ENCODE measurements at places on chromosomes 11 and 22.

DNA sequence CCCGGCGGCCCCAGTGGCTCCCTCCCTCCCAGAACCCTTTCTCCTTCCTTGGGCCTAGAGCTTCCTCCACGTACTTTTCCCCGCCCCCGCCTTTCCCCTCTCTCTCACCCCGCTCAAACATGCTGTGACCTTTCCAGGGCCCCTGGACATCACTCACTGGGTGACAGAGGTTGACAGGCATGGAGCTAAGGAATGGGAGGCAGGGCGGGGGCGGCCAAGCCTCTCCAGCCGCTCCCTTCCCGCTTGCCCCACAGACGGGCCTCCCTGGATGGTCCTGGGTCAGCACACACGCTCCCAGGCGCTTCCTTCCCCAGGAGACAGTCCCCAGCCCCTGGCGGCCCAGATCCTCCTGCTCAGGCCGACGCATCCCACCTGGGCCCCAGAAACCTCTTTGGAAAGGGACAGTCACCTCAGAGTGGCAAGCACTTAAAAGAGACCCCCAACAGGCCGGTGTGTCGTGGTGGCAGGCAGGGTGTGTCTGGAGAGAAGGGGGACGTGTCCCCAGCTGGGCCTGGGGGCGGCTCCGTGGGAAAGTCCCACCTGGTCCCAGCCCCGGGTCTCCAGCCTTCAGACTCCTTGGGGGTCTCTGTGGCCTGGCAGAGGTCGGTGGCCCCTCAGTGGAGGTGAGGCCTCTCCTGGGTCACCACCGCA is 8.8 kb downstream of the H19 start:
- no peak for DNase-seq

- DNase-seq: no peak
These were observed 17.4 kb downstream of the LRRC32 start for GRCh38 chr11:76653012-76653673.

DNA sequence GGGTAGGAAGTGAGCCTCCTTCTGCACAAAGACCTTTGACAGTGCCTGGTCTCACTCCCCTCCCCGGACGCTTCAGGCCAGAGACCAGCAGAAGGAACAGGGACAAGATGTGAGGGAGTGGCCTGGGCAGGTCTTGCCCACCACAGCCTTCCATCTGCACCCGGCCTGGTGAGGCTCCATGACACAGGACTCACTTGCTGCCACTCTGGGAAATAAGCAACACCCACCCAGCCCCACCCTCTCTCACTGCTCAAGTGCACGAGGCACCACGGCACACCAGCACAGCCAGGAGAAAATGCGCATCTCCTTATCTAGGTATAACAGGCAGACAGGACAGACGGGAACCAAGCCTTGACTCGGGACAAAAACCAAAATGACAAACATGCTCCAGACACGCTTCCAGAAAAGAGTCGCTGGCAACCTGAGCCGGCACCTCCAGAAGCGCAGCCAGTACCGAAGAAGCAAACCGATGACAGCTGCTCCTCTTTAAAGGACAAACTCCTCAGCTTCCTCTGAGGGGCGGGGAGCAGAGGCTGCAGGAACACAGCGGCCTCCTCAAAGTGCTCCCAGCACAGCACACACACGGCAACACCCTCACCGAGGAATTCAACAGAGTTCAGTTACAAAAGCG is 41.7 kb downstream of the BRD1 start:
- DNase-seq: no peak

DNA sequence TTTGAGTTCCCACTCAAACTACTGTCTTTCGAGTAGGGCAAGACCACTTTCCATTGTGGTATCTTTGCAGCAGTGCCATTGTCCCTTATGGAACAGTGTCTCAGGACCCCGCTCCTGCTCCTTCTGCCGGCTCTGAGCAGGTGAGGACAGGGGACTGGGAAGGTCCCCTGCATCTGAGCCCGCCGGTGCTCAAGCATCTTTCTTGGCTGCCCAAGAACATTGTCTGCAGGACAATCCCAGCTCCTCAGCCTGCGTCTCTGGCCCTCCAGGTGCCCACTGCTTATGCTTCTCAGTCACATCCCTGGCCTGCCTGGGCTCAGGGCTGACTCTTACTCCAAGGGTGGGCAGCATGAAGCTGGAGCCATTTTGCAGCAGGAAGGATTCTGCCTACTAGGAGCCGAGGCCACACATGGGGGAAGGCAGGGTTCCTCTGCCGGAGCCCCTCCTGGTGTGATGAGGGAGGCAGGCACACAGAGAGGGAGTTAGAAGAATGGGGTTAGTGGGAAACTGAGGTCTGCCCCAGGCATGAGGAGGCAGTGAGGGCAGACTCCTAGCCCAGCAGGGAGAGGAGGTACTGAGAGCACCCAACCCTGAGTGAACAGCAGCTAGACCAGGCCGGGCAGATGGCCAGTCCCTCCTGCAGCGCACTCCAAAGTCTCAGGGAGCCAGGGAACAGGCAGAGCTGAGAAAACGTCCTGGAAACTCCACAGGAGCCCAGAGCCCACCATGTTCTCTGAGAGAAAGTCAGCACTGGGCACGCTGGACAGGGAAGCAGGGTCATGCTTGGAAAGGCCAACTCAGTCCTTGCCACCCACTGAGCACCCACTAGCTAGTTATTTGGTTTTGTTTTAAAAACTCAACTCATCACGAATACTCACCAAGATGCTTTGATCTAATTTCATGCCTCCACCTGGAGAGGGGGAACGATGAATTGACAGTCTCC is 7.5 kb upstream of the PPARA start:
- no peak for DNase-seq

GRCh38 chr11:64724863-64725532 is 2.0 kb upstream of the NRXN2 start:
- no peak for DNase-seq

DNA sequence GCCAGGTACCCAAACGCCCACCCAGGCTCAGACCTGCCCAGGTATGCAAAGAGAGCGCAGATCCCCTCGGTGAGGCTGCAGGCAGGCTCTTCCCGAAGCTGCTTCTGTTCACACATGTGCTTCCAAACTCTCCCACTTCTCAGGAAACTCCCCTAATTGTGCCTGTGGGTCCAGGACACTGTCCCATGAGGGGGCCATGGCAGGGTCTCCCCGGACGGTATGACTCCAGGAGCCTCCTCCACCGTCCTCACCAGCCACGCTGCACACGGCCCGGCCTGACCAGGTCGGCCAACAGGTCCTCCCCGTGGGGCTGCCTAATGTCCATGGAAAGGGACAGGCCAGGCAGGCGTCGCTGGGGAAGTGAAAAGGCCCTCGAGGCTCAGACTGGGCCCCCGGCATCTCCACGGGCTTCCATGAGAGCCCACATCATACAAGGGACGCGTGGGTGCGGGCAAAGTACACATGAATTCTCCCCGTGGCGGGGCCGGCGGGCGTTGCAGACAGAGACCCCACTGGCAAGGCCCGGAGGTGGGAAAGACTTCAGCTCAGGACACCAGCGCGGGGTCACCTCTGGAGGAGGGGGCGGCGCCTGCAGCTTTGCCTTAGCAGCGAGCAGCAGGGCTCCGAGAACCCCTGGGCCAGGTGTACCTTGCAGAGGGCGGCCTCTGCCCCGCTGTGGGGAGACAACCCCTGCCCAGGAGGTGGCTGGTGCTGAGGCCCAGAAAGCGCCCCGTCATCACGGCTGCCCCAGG is 526.1 kb downstream of the BRD1 start:
- no peak for DNase-seq

- no peak for DNase-seq
These were observed 1.3 kb downstream of the PARVB start for GRCh38 chr22:44025171-44026065.

GRCh38 chr11:59891781-59892181 is 13.2 kb downstream of the OOSP3 start:
- no peak for DNase-seq

- DNase-seq: no peak
These were observed 364.0 kb upstream of the FAT3 start for GRCh38 chr11:91860661-91861060.

GRCh38 chr11:72703267-72704008 is 29.2 kb upstream of the PDE2A start:
- DNase-seq: no peak

DNA sequence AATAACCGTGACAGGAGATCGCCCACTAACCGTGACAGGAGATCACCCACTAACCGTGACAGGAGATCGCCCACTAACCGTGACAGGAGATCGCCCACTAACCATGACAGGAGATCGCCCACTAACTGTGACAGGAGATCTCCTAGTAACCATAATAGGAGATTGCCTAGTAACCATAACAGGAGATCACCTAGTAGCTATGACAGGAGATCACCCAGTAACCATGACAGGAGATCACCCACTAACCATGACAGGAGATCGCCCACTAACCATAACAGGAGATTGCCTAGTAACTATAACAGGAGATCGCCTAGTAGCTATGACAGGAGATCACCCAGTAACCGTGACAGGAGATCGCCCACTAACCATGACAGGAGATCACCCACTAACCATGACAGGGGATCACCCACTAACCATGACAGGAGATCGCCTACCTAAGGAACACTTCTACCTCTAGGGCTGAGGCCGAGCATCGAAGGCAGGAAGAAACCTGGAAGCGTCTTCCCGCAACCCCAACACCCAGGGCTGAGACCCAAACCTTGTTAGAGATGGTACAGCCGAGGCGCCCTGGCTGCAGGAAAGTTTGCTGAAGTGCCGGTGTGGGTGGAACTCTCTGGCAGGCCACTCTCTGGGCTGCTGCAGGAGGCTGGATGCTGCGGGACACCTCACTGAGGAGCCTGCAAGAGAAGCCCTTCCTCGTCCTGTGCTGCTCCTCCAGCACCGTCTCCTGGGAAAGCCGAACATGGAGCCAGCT is 67.5 kb upstream of the THY1 start:
- DNase-seq: no peak

GRCh38 chr11:81700076-81700475 is 1033.6 kb downstream of the FAM181B start:
- DNase-seq: no peak

DNA sequence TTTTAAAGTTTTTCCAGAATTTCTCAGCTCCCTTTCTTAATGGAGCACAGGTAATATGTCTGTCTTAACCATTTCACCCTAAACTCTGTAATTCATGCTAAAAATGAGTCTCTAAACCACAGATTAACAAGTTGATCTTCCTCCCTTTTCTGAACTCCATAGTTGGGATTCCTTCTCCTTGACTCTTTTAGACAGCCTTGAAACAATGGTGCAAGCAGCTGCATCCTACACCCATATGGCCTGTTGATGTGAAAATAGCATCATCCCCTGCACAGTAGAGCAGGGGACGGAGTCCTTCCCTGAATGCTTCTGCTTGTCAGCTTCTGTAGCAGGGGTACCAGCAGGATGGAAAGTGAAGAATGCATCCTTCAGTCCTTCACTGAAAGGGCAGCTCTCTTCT is 192.8 kb upstream of the SORL1-AS1 start:
- no peak for DNase-seq

- DNase-seq: peak; percentile 98
These were observed 34.3 kb upstream of the MICAL2 start for GRCh38 chr11:12075822-12076821.

- peak; percentile 32 for DNase-seq
These were observed 541.9 kb upstream of the CCDC90B start for GRCh38 chr11:83827940-83828554.

DNA sequence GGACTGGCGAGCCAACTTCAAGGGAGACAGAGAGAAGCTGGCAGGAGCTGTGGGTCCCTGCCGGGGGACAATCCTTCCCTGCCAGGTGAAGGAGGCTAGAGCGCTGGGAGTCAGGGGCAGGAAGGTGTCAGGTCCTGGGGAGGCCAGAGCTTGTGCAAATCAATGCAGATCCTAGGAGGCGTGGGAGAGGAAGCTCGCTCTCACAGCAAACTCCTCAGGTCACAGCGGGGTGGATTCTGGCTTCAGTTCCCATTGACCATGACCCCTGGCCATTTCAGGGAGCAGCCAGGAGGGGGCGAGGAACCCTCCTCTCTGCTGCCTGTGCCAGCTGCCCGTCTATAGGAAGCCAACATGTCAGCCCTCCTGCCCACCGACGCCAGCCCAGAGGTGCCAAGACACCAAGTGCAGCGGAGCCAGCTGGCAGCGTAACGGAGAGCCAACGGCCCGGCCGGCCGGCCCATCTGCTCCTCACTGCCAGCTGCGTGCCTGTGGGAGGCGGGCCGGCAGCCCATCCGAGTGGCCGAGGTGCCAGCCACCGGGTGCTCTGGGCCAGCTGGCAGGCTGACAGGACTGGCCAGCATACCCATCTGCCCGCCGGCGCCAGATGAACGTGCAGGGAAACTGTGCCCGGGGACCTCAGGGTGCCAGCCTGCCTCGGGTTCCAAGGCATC is 374.8 kb downstream of the MIAT start:
- DNase-seq: no peak

DNA sequence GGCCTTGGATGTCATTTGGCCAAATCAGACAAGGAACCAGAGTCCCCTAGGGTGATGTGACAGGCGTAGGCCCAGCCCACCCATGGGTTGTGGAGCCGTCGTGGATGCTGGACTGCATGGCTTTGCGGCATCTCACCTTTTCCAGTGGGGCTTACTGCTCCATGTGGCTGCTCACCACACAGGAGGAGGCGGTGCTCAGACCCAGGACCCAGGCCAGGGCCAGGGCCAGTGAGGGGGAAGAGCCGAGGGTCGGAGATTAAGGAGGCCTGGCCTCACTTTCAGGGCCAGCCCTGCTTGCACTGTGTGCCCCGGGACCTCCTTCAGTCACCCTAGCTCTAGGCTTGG is 105.6 kb downstream of the ST3GAL4 start:
- DNase-seq: no peak

DNA sequence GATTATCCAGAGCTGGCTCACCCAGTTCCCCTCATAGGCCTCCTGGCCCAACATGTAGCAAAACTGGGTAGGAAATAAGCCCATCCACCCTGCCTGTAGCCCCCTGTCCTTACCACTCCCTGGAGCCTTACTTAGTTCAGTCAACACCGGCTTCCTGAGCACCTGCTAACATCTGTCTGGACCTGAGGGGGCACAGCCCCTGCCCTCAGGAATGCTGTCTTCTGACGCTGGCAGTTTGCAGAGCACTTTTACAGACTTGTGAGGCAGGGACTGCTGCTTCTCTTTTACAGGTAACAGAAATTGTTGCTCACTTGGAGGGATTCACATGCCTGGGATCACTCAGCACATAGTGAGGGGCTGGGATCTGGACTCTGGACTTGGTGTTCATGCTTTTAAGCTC is 152.0 kb upstream of the TBCEL start:
- no peak for DNase-seq

GRCh38 chr11:115272925-115273324 is 231.3 kb downstream of the CADM1 start:
- no peak for DNase-seq
